ENCODE measurements at places on chromosomes 7 and 10.
A peak's percentile ranks its signal among the peaks of the same experiment; 100 is the strongest.

DNA sequence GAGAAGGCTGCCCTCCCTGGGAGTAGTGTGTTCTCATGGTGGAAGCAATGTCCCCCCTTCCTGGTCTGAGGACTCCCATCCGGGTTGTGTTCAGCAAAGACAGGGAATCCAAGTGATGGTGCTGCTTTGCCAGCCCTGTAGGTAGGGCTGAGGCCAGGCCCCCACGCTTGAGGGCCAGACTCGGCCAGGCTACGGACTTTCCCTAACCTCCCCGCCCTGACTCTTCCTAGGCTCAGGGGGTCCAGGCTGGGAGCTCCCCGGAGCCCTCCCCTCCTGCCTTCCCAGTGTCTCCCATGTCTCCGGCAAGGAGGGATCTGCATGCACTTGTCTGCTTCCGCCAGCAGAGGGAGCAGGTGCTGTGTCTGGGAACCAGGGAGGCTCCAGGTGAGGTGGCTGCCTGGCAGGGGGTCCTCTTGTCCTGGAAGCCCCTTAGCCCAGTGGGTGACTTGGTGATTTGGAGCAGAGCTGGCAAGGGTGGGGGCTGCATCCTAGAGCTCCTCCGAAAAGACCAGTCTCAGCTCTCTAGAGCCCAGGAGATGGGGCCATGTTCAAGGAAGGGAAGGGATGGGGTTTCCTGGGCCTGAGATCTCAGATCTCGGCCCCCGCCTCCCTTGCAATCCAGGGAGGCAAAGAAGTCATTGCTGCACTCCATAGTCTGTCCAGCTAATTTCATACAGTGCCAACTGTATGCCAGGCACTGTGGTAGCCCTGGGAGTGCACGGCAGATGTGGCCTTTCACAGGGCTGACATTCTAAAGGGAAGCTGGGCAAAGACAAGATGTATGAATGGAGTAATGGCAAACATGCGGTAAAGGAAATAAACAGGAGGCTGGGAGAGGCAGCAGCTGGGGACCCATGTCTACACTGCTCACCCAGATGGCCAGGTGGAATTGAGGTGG lies 20.3 kb upstream of the SFRP5 start:
- DNase-seq: peak; percentile 54

GRCh38 chr7:60017-60675 lies 132.2 kb upstream of the FAM20C start:
- no peak for DNase-seq

GRCh38 chr7:150753826-150754603 lies 16.8 kb downstream of the GIMAP5 start:
- peak; percentile 14 for DNase-seq

GRCh38 chr7:27516421-27516820 lies 146.3 kb downstream of the HIBADH start:
- DNase-seq: no peak

DNA sequence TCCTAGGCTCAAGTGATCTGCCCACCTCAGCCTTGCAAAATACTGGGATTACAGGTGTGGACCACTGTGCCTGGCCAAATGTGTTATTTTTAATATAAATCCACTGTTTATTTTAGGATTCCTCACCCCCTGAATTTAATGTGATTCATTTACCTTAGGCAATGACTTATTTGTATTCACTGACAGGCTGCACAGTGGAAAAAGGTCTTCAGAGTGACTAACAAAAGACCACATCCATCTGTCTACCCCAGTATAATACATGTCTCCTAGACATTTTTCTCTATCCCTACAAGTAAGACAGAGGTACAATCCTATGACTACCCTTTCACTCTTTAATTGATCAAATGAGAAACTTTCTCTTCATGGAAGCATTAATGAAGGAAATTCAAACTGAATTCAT lies 230.2 kb downstream of the AHR start:
- no peak for DNase-seq

DNA sequence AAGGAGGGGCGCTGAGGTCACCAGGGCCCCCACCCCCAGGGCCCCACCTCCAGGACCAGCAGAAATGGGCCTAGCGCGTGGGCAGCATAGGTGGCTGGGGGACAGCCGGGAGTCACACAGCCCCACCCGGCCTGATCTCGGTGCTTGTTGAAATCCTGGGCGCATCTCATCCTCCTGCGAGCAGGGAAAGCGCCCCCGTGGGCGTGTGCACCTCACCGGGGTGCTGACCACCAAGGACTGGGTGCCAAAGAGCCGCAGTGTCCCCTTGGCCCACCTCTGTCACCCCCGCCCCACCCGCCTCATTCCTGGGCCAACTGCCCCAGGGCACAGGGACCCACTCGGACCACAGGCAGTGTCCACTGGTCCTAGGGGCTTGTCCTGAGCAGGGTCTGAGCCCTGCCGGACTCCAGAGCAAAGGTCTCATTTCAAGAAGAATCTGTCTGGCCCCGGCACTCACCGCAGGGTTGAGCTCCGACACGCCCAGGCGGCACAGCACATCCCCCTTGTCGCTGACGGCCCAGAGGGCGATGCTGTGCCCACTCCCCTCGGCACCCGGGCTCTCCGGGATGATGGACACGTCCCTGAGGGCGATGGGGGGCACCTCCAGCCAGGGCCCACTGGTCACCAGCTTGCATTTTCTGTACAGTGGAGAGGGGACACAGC lies 11.4 kb downstream of the BHLHA15 start:
- DNase-seq: no peak

DNA sequence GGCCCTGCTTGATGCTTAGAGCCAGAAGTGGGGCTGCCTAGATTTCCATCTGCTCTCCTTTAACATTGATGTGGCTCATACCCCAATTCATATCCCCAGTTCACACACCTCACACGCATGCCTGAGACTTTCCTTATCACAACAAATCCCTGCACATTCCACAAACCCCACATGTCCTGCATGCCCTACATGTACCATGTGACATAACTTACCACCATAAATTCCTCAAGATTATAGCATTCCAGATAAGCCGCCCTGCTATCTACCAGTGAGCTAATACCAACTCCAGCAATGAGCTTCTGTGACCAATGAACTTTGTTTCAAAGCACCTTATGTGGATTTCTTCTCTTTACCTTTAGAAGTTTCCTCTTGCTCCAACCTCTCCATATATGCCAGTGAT lies 104.7 kb upstream of the RAB11FIP2 start:
- DNase-seq: no peak

- DNase-seq: no peak
These were observed 198.8 kb downstream of the CDCA7L start for GRCh38 chr7:21746949-21747348.

- DNase-seq: no peak
These were observed 1.3 kb upstream of the TM9SF3 start for GRCh38 chr10:96588060-96588554.

DNA sequence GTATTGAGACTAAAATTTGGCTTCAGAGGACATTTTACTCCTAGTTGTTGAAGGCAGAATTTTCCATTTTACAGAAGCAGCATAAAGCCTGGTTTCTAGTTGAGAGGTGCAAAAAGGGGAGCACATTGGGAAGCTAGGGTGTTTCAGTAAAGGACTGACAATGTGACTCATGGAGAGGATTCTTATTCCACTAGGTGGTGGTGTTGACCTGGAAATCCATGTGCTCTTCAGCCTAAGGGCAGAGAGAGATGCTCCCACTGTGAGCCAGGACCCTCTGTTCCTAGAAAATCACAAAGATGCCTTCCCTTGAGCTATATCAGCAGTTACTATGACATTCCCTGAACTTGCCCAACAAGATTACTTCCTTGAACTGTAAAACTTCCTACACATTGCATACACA lies 687.8 kb downstream of the IPMK start:
- DNase-seq: peak; percentile 18

- no peak for DNase-seq
These were observed 37.2 kb upstream of the SVIL start for GRCh38 chr10:29671968-29672367.

DNA sequence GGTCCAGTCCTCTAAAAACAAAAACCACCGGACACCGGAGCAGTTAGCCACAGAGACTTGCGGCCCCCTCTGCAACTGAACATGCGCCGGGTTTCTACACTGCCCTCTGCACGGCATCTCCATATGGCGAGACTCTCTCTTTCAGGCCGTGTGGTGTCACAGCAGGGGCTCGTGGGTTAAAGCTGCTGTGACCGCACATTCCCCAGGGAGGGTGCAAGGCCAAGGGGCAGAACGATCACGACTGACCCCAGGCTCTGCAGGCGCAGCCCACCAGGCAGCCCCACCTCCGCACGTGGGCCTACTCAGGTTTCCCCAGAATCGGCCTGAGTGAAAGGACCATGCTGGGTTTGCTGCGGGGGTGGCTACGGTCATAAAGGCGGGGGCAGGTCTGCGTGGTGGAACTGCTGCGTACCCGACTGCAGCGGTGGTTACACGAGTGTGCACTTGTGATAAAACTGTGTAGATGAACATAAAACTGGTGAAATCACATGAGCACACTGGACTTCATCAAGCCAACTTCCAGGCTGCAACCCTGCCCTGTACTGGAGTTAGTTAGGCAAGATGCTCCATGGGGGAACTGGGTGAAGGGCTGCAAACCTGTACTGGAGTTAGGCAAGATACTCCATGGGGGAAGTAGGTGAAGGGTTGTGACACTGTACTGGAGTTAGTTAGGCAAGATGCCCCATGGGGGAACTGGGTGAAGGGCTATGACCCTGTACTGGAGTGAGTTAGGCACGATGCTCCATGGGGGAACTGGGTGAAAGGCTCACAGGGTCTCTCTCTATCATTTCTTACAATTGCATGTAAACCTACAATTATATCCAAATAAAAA lies 81.4 kb upstream of the PPP2R2D start:
- no peak for DNase-seq

GRCh38 chr10:59434463-59435321 lies 72.3 kb upstream of the FAM13C start:
- DNase-seq: peak; percentile 25

GRCh38 chr10:79069325-79070080 lies 737 bp downstream of the ZMIZ1 start:
- DNase-seq: peak; percentile 46

GRCh38 chr10:119735451-119735850 lies 9.6 kb downstream of the INPP5F start:
- DNase-seq: no peak

- peak; percentile 86 for DNase-seq
These were observed 29.8 kb upstream of the GNA12 start for GRCh38 chr7:2873686-2874551.

- DNase-seq: no peak
These were observed 578.9 kb upstream of the SEMA3D start for GRCh38 chr7:85765698-85766298.

GRCh38 chr7:3300221-3300650 lies 816 bp upstream of the SDK1 start:
- DNase-seq: peak; percentile 33

- DNase-seq: peak; percentile 97
These were observed 74.3 kb downstream of the SAMD9 start for GRCh38 chr7:93043385-93043985.

DNA sequence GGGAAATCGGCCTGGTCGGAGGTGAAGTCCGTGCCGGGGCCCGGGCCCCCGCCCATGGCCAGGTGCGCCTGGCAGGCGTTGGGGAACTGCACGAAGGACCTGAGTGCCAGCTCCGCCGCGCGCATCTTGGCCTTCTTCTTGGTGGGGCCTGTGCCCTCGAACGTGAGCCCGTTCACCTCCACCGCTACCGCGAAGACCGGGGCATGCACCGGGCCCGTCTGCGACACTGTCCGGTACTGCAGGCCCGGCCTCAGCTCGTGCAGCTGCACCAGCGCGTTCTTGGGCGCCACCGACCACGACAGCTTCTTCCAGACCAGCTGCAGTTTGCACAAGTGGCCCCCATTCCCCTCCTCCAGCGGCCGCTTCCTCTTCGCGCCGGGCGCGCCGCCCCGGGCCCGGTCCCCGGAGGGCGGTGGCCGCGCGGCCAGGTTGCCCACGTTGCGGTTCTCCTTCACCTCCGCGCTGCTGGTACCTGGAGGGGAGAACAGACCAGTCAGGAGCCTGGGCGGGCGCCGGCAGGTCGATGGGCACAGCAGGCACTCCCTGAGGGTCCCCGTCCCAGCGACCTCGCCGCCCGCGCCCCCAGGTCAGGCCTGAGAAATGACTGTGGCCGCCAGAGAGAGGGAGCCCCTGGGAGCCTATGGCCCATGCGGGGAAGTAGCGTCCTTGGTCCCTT lies 307.4 kb downstream of the WDR37 start:
- no peak for DNase-seq

GRCh38 chr7:24346129-24346528 lies 62.1 kb downstream of the NPY start:
- DNase-seq: no peak

DNA sequence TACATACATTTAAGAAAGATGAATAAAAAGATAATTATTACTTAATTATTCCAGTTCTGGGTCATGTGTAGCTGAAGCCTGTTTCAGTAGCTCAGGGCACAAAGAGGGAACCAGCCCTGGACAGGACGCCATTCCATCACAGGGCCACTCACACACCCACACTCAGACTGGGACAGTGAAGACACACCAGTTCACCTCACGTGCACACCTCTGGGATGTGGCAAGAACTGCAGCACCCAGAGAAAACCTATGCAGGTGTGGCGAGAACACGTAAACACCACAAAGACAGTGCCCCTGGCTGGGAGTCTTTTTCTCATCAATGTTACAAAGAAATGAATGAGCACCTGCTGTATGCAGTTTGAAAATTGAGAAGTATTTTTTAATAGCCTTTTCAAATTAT lies 1.6 kb upstream of the IDI1 start:
- no peak for DNase-seq

DNA sequence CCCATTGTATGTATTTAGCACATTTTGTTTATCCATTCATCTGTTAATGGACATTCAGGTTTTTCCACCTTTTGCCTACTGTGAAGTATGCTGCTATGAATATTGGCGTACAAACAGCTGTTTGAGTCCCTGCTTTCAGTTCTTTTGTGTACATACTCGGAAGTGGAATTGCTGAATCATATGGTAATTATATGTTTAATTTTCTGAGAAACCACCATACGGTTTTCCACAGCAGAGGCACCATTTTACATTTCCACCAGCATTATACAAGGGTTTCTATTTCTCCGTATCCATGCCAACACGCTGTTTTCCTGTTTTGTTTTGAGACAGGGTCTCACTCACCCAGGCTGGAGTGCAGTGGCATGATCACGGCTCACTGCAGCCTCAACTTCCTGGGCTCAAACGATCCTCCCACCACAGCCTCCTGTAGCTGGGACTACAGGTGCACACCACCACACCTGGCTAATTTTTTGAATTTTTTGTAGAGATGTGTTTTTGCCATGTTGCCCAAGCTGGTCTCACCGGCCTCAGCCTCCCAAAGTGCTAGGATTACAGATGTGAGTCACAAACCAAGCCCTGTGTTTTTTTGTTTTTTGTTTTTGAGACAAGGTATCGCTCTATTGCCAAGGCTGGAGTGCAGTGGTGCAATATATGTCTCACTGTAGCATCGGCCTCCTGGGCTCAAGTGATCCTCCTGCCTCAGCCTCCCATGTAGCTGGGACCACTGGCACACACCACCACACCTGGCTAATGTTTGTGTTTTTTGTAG lies 22.1 kb upstream of the FBXW4 start:
- DNase-seq: no peak
